Type B pancreatic cell (in vitro differentiated cells): ENCODE measurements at places on chromosomes 6 and 20.

GRCh38 chr6:102039441-102039840 lies 645.9 kb downstream of the GRIK2 start:
- H3K4me1 ChIP-seq: no peaks in the 10 kb centered on the region
- no peak for DNase-seq
- no peak overlapping the region for H3K4me3 ChIP-seq
- no peaks in the 10 kb centered on the region for H3K36me3 ChIP-seq

- DNase-seq: no peak
- H3K4me3 ChIP-seq: no peak overlapping the region
- H3K4me1 ChIP-seq: no peaks in the 10 kb centered on the region
- H3K36me3 ChIP-seq: no peaks in the 10 kb centered on the region
Observed at GRCh38 chr6:88358846-88359245, 192.7 kb upstream of the CNR1 start.

DNA sequence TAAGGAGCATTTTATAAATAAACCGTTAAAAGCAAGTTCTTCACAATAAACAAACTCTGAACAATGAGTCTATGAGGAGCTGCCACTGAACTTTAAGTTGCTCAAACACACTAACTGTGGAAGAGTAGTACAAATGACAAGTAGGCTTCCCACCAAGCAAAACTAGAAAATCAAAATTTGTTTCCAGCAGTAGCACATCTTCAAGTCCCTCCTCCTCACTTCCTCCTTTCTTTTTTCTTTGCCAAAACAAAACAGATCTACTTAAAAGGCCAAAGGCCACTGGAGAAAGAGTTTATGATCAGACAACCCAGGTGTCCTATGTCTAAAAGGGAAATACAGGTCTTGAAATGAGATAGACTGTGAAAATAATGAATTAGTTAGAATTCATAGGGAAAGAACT lies 17.1 kb upstream of the FAM135A start:
- no peak for DNase-seq
- H3K4me3 ChIP-seq: no peak overlapping the region
- H3K27ac ChIP-seq: no peak overlapping the region
- H3K4me1 ChIP-seq: peaks cover 4% of the 10 kb centered on the region
- H3K36me3 ChIP-seq: no peaks in the 10 kb centered on the region

GRCh38 chr6:141316236-141316635 lies 816.5 kb upstream of the GJE1 start:
- no peak overlapping the region for H3K4me3 ChIP-seq
- no peaks in the 10 kb centered on the region for H3K36me3 ChIP-seq
- H3K27me3 ChIP-seq: no peaks in the 10 kb centered on the region
- no peak overlapping the region for H3K27ac ChIP-seq
